MCF 10A (cell line): ENCODE measurements at places on chromosomes 7 and 10. TPM values are rescaled to one million over a fixed set of nuclear protein-coding genes. Genes with fewer than 3 reads are reported as not detected.

DNA sequence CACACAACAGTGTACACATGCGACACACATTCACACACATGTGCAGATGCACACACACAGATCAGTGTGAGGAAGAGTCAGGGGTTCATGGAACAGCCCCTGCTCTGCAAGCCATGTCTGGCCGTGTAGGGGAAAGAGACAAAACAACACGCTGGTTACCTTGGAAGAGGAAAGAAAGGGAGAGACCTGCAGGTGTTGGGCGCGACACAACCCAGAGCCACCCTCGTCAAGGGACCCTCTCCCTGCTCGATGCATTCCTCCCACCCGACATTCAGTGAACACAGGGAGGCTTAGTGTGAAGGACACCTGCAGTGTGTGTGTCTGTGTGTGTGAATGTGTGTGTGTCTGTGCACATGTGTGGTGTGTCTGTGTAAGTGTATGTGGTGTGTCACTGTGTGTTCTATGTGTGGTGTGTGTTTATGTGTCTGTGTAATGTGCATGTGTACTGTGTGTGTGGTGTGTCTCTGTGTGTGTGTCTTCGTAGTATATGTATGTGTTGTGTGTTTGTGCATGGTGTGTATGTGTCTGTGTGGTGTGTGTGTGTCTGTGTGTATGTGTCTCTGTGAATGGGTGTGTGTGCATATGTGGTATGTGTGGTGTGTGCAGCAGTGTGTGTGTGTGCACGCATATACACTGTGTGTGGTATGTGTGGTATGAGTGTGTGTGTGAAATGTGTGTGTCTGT lies 69.5 kb upstream of the PITRM1 start:
- no peak overlapping the region for H3K4me3 ChIP-seq
- no peaks in the 10 kb centered on the region for H3K27me3 ChIP-seq
- no peak overlapping the region for H3K27ac ChIP-seq
- H3K4me1 ChIP-seq: peaks cover 5% of the 10 kb centered on the region
- no peak for DNase-seq
- H3K36me3 ChIP-seq: no peaks in the 10 kb centered on the region

DNA sequence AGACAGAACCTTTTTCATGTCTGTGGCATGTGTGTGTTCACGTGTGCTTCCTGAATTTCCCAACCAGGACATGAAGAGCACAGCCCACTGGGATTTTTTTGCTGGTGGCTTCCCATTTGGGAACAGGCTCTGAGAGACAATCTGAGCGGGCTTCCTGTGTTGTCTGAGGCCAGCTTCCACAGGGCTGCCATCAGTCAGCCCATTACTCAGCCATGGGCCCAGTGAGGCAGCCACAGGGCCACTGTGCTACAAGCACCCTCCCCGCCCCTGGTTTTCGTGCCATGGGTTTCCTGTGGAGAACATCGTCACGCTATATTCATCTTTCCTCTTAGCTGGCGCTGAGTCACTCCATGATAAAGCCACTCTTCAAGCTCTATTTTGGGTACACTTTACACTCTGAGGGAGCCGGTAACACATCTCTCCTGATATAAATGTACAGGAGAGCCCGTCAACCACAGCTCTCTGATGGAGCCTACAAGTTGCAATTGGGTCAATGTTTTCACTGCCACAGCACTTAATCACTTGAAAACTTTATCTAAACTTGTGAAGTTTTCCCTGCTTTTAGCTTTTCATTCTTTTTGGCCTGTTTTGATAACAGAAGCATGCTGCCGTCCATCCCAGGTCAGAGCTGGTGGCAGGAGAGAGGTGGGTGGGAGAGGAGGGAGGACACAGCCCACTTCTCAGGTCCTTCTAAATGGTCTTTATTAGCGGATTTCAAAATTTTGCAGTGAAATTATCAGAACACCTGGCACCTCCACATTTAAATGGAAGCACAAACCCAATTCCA lies 96.9 kb downstream of the HIPK2 start:
- H3K27me3 ChIP-seq: no peaks in the 10 kb centered on the region
- peaks cover 54% of the 10 kb centered on the region for H3K4me1 ChIP-seq
- peaks cover 30% of the 10 kb centered on the region for H3K36me3 ChIP-seq
- H3K27ac ChIP-seq: peak overlapping the region; percentile 94

- no peaks in the 10 kb centered on the region for H3K27me3 ChIP-seq
- peak overlapping the region; percentile 100 for H3K4me3 ChIP-seq
- peaks cover 32% of the 10 kb centered on the region for H3K36me3 ChIP-seq
- peaks cover 26% of the 10 kb centered on the region for H3K4me1 ChIP-seq
- peak overlapping the region; percentile 99 for H3K27ac ChIP-seq
Measured at GRCh38 chr7:42930889-42931288, 1.1 kb downstream of the PSMA2 start.

- H3K36me3 ChIP-seq: no peaks in the 10 kb centered on the region
- H3K27me3 ChIP-seq: no peaks in the 10 kb centered on the region
- peaks cover 15% of the 10 kb centered on the region for H3K4me1 ChIP-seq
Measured at GRCh38 chr7:24402655-24403054, 118.7 kb downstream of the NPY start.

DNA sequence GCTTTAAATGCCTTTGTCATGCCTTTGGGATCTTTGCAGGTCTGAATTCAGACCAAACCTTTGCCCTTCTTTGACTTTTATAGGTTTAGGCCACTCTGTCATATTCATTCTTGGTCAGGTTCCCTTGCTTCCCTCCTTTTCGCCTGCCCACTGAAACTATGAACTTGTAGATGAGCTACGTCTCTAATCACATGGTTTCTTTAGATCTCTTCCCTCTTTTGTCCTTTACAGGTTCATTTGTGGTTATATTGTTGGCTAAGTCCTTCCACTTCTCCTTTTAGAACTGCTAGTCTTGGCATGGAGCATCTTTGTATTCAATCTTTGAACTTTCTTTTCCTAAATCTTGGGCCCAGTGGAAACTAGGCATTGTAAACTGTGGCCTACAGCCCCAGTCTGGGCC lies 104.0 kb upstream of the ZEB1 start:
- H3K27ac ChIP-seq: no peak overlapping the region
- H3K4me1 ChIP-seq: no peaks in the 10 kb centered on the region
- DNase-seq: no peak
- H3K27me3 ChIP-seq: no peaks in the 10 kb centered on the region
- H3K4me3 ChIP-seq: no peak overlapping the region

GRCh38 chr7:112529521-112529920 lies 48.7 kb downstream of the LSMEM1 start:
- no peaks in the 10 kb centered on the region for H3K36me3 ChIP-seq
- DNase-seq: no peak
- no peak overlapping the region for H3K4me3 ChIP-seq
- H3K27me3 ChIP-seq: no peaks in the 10 kb centered on the region

- no peak overlapping the region for H3K27ac ChIP-seq
- H3K27me3 ChIP-seq: no peaks in the 10 kb centered on the region
- peaks cover 12% of the 10 kb centered on the region for H3K36me3 ChIP-seq
- H3K4me3 ChIP-seq: no peak overlapping the region
- H3K4me1 ChIP-seq: peaks cover 26% of the 10 kb centered on the region
Measured at GRCh38 chr10:79088613-79089355, 20.0 kb downstream of the ZMIZ1 start.

DNA sequence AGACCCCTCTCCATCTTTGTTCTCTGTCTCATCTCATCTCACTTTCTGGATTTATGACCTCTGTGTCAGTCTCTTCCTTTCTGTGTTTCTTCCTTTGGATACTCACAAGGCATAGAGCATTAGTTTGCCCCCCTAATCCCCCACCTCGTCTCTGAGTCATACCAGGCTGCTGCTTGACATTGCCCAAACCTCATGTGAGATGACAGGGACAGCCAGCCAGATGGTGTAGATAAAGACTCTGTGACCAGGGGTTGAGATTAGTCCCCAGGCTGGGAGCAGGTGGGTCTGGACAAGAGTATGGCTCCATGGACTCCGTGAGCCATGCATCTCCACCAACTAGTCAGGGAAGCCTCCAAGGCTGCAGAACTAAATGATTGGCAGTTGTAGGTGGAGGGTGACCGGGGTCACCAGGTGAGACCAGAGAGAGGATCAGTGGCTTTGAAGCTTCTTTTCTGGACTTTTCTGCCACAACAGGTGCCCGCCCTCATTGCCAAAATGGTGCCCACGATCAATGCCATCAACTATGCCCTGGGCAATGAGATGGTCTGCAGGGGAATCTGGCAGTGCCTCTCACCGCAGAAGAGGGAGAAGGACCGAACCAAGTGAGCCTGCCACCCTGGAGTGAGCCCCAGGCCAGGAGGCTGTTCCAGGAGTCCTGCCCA lies 13.3 kb downstream of the RGR start:
- peaks cover 20% of the 10 kb centered on the region for H3K27me3 ChIP-seq
- no peaks in the 10 kb centered on the region for H3K36me3 ChIP-seq
- H3K27ac ChIP-seq: no peak overlapping the region
- no peaks in the 10 kb centered on the region for H3K4me1 ChIP-seq
- no peak for DNase-seq

GRCh38 chr7:75572814-75573213 lies 80.7 kb downstream of the SPDYE5 start:
- no peak overlapping the region for H3K27ac ChIP-seq
- H3K4me1 ChIP-seq: peaks cover 6% of the 10 kb centered on the region
- peaks cover 19% of the 10 kb centered on the region for H3K36me3 ChIP-seq
- DNase-seq: no peak
- H3K4me3 ChIP-seq: no peak overlapping the region

GRCh38 chr10:125551247-125551646 lies 131.7 kb downstream of the TEX36 start:
- H3K27me3 ChIP-seq: peaks cover 61% of the 10 kb centered on the region
- no peaks in the 10 kb centered on the region for H3K36me3 ChIP-seq
- DNase-seq: no peak
- H3K4me1 ChIP-seq: no peaks in the 10 kb centered on the region
- H3K27ac ChIP-seq: no peak overlapping the region

The CTTNBP2 gene
- total RNA-seq: 0.17 and 0.98 TPM in 2 replicates

DNA sequence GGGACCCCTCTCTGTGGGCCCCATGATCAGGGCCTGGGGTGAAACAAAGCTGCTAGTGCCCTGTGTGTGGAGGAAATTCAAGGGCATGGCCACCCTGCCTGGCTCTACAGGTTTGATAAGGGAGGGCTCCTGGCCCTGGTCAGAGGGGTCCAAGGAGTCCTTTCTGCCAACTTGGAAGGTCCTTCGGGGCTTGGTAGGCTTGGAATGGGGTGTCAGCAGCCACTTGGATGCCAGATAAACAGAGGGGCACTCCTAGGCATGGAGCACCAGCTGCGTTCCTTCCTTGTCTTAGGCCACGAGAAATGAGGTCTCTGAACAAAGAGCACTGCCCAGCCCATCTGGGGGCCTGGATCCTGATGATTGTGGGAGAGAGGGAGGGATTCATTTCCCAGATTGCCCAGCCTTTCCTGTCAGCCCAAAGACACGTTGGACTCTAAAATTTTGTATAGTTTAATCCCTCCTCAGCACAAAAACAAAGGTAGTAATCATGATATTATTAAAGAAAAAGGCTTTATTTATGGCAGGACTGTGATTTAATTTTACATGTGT lies 5.1 kb downstream of the MTURN start:
- DNase-seq: no peak
- peaks cover 6% of the 10 kb centered on the region for H3K36me3 ChIP-seq
- peaks cover 28% of the 10 kb centered on the region for H3K4me1 ChIP-seq
- no peak overlapping the region for H3K4me3 ChIP-seq

DNA sequence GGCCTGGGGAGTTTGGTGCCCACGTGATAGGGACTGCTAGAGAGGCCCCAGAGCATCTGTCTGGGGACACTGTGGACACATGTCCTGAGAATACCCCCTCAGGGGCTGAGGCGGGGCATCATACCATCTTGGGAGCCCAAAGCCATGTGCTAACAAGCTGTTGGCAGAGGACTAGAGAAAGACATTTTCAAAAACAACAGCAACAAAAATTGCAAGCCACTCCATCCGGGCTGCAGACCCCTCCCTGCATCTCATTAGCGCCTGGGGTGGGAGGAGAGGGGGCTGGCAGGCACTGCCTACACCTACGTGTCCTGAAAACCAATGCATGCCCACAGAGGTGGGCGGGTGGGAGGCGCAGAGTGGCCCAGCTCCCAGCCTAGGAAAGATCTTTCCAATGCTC lies 507.4 kb upstream of the PODXL start:
- no peaks in the 10 kb centered on the region for H3K36me3 ChIP-seq
- no peak for DNase-seq
- H3K4me3 ChIP-seq: no peak overlapping the region
- H3K27ac ChIP-seq: no peak overlapping the region
- peaks cover 11% of the 10 kb centered on the region for H3K4me1 ChIP-seq
- no peaks in the 10 kb centered on the region for H3K27me3 ChIP-seq

DNA sequence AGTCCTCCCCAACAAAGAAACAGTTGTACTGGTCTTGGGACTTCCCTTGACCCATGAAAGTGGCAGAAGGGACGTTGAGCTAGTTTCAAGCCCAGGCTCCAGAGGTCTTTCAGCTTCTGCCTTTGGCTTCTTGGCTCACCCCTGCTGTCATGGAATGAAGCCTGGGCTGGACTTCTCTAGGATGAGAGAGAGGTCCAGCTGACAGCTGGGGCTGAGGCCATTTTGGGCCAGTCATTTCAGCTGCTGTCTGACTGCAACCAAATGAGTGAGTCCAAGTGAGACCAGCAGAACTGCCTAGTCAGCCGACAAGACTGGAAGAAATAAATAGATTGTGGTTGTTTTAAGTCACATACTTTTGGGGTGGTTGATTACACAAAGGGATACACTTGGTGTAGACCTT lies 76.6 kb downstream of the TMEM178B start:
- no peaks in the 10 kb centered on the region for H3K4me1 ChIP-seq
- H3K27me3 ChIP-seq: no peaks in the 10 kb centered on the region
- H3K36me3 ChIP-seq: no peaks in the 10 kb centered on the region
- H3K4me3 ChIP-seq: no peak overlapping the region
- no peak overlapping the region for H3K27ac ChIP-seq

DNA sequence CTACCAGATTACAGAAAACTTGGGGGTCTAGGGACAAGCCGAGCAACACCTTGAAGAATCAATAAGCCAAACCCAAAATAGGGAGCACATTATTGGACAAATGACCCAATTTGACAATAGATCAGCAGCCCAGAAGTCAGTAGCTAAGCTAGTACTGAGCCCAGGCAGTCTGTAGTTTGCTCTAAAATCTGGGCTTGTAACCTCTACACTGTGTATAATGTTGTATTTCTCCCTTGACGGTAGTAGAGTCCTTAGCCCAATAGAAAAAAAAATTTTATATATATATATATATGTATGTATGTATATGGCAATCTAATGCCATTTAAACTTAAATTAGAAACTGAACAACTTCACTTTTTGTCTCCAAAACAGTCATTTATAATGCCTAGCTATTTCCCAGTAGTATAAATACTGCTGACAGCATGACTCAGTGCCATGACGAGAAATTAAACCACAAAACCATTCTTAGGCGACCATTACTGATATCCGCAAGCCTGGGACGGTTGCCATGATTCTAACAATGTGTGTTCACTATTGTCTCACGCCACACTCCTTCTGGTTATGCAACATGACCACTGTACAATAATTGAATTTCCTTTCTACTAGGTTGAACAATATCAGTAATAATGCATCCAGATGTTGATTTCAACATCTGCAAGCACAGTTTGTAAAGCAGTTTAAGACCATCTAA lies 110.5 kb downstream of the IPMK start:
- DNase-seq: peak; percentile 99
- no peak overlapping the region for H3K4me3 ChIP-seq
- no peaks in the 10 kb centered on the region for H3K27me3 ChIP-seq
- H3K36me3 ChIP-seq: no peaks in the 10 kb centered on the region

- H3K27me3 ChIP-seq: no peaks in the 10 kb centered on the region
- no peak for DNase-seq
- H3K36me3 ChIP-seq: no peaks in the 10 kb centered on the region
- H3K4me1 ChIP-seq: no peaks in the 10 kb centered on the region
- H3K27ac ChIP-seq: peak overlapping the region; percentile 36
Measured at GRCh38 chr10:110786172-110786571, 85.6 kb upstream of the PDCD4 start.
